BE2C (cell line): ENCODE measurements at places on chromosomes 6 and 20.

DNA sequence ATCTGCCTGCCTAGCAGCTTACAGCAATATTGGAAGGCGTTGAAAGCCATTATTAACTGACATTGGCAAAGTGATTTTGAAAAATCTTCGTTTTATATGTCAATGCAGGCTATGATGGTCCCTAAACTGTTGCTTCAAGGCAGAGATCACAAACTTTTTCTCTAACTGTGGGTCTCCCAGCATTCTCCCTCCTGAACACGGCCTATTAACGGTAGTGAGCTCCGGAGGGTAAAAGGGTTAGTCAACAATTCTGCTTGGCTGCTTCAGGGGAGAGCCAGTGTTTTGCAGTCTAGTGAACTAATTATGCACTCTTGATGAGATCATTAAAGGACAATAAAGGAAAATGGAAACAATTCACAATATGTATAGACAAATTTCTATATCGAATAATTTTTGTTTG lies 261.8 kb upstream of the QKI start:
- no peak for DNase-seq

DNA sequence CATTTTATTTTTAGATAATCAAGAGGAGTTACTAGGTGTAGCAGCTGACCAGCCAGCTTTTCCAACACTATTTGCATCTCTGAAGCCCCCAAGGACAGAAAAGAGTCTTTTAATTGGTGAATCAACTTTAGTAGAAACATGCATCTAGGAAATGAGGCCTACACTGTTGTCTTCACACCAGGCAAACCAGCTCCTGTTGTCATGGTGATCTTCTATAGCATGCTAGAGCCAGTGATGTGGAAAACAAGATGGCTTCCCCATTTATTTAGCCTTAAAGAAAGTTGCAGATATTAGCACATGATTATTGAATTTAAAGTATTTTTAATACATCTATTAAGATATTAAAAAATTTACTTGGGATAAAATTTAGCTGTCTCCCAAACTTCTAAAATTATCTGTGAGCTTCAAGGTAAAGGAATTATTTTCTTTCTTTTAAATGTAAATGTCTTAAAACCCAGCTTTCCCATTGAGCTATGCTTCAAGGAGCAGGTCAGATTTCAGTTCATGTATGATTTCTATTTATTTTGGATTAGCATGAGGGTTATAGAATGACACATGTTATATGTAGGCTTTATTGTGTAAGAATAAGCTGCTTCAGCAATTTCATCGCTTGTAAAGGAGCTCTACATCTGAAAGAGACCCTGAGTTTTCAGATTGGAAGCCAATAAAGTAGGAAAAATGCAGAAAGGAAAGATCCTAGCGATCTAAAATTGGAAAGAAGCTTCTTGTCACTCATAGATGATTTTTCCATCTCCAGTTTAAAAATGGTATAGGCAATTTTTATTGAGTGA lies 564.9 kb upstream of the CITED2 start:
- DNase-seq: no peak

DNA sequence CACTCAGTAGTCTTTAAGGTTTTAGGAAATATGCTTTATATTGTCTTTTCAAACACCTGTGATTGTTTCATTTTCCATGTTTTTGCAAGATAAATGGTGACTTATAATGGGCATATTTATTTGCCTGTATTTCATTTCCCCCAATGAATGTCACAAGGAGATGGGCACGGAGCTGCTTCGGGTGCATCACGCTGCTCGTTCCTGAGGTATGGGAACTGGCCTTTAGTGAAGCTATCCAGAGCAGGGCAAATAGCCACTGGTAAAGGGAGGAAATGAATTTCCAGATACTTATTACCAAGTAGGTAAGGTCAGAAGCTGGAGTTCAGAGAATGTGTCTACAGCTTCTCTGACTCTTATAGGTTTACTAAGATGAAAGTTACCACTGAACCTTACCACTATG lies 3.7 kb downstream of the POU3F2 start:
- DNase-seq: no peak

DNA sequence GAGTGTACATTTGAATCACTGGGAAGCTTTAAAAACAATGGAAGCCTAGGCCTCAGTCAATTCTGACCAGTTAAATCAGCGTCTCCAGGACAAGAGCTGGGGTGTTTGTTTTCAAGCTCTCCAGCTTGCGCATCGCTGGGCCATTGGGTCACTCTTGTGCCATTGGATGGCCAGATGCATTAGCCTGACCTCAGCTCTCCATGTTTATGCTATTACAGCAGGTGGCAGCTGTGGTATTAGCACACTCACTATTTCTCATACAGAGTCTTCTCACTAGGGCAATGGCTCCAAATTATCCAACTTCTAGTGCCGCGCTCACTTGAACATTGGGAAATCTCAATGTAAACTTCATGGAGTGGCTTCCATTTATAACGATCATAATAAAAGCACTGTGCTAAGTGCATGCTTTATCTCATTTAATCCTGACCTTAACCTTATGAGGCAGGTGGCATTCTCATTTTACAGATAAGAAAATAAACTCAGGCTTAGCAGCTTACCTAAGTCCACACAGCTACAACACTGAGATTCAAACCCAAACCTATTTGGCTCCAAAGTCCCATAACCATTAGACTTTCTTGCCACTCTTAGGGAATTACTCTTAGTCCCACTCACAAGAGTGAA lies 108.8 kb downstream of the PPP1R14C start:
- no peak for DNase-seq

DNA sequence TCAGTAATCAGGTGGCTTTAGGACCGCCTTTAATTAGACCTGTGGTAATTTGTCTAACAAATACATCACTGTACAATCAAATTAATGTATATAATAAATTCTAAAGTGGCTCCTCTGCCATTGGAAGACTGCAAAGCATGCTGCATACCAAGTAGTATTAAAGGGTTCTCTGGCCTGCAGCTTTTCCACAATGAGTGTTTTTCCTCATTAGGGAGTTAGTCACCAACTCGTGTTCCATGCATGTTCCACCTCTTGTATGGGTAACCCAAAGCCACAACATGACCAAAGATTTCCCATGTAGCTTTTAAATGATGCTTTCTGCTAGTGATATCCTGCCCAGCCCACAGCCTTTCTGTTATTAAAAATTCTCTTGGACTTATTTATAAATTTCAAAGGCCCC lies 218.7 kb downstream of the FUT9 start:
- DNase-seq: no peak
